ENCODE measurements at places on chromosomes 3 and 15. TPM values are rescaled to one million over a fixed set of nuclear protein-coding genes. Genes with fewer than 3 reads are reported as not detected.

The LSAMP gene
- total RNA-seq = 21.5 TPM

DNA sequence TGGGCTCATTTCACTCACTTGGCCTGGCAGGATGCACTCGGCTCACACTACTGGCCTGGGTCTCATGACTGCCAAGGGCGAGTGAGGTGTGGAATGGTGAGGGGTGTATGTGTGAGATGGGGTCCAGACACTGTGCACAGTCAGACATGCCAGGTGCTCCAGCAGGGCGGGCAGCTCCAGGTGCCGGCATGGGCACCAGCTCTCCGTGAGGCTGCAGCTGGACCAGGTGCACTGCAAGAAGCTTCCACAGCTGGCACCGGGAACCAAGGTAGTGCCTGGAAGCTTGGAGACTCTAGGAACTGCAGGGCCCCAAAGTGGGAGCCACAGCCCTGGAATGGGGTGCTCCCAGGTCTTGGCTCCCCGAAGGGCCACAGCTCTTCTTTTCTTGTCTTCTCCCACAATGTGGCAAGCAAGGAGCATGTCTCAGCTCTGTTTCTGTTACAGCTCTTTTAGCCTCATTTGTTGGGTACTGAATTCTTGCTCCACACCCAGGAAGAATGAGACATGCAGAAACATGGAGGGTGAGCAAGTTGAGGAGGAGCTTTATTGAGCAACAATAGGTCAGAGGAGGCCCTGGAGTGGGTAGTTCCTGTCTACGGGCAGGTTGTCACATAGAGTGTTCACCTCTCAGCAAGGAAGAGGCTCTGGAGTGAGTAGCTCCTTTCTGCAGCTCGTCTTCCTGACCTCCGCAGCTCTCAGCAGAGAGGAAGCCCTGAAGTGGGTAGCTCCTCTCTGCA lies 762.8 kb downstream of the CADM2 start:
- no peak for DNase-seq

The STRIT1 gene
- 1.7 TPM for total RNA-seq

The ANKRD34C gene
- 0.24 TPM for total RNA-seq

DNA sequence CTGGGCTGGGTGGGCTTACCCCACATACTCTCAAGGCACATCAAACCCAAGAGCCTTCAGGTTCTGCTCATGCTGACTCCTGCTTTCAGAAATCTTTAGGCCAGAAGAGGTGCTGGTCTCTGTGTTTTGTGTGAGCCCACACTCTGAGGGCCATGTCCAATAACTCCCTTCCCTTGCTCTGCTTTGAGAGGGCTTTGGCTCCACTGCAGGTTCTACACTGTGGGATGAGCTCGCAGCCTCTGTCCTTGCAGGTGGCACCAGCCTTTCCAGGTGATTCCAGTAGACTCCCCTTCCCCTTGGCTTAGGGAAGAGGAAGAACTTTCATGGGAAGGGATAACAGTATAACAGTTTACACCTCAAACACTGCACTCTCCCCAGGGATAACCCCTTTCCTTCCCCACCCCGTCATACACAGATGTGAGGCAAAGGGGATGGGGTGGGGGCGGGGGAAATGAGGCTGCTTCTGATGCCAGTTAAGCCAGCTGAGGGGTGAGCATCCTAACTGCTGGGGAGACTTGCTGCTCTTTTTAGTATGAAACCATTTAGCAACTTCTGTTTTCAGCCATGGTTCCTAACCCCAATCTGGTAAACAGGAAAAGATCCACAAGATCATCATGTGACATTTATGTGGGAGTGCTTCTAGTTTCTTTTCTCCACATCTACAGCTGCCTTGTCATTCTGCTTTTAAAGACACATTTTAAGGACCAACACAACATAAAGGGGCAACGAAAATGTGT lies 262.4 kb downstream of the SLC9A9 start:
- no peak for DNase-seq

DNA sequence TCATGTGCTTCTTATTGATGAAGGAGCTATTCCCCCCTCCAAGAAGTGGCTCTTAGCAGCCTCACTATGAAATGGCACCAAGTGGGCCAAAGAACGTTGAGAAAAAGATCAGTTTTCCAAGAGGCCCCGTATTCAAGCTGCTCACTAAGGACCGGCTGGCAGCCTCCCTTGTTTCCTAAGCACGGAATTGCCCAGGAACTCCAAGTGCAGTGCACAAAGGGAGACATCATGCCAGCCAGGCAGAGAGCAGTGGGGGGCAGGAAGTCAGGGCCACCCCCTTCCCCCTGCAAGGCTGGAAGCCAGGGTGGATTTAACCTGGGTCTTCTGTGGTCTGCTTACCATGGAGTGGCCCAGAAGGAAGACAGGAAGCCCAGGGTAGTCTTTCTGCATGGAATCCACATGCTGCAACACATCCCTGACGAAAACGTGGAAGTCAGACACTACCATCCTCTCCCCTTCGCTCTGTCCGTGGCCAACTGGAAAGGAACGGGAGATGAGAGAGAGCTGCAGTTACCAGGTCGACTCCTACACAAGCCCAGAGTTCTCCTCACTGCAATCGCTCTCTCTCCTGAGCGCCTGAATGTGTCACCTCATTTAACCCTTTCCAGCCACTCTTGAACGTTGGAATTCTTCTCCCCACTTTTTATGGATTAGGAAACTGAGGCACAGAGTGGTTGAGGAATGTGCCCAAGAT lies 49.5 kb downstream of the ABTB1 start:
- DNase-seq = no peak

The FBN1 gene
- 30.8 TPM for total RNA-seq

Measured in heart left ventricle (tissue), 16 donors.